ENCODE measurements at places on chromosomes 5 and 9.

- DNase-seq = no peak
These were observed 354.1 kb upstream of the RFX3 start for GRCh38 chr9:3879726-3880505.

DNA sequence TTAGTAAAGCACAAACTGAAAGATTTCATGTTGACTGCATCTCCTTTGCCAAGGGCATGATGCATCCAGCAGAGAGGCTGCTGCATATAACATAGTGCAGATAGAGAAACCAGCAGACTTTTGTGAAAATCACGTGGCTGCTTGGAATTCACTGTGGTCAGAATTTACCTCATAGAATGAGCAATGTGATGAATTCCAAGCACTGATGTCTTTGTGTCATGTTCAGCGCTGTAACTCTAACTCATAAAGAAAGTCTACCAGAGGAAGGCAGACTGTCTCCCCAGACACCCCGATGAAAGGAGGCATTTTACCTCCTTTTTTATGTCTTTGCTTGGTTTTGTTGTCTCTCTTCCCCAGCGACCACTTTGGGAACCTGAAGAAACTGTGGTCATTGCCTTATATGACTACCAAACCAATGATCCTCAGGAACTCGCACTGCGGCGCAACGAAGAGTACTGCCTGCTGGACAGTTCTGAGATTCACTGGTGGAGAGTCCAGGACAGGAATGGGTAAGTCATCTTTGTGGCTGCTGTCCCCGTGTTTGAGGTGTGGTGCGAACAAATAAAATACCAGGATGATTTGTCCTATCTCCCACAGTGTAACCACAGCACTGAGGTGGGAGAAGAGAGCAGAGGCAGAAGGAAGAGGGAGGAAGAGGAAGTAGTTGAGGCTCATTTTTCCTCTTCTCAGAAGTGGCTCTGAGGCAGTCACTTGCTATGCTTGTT lies 42.0 kb downstream of the ITK start:
- DNase-seq = peak; percentile 55

DNA sequence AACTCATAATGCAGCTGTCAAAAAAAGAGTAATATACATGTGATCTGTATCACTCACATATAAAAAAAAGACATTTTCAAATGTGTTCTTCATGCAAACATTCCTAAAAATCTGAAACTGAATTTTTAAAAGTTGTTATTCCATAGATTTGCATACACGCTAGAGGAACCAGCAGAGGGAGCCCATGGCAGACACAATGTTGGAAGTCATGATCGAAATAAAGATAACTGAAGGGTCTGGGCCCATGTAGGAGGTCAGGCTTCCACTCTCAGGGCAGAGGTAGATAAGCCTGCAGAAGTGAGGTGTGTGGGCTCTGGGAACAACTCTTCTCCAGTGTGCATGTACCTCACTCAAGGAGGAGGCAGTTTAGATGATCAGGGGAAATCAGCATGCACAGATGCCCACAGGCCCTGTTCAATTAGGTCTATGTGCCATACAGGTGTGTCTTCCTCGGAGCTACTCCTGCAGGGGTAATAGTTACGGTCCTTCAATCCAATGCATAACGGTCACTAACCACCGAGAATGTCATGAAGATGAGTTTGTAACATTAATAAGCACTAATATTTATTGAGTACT lies 208.6 kb downstream of the EPB41L4A start:
- no peak for DNase-seq

DNA sequence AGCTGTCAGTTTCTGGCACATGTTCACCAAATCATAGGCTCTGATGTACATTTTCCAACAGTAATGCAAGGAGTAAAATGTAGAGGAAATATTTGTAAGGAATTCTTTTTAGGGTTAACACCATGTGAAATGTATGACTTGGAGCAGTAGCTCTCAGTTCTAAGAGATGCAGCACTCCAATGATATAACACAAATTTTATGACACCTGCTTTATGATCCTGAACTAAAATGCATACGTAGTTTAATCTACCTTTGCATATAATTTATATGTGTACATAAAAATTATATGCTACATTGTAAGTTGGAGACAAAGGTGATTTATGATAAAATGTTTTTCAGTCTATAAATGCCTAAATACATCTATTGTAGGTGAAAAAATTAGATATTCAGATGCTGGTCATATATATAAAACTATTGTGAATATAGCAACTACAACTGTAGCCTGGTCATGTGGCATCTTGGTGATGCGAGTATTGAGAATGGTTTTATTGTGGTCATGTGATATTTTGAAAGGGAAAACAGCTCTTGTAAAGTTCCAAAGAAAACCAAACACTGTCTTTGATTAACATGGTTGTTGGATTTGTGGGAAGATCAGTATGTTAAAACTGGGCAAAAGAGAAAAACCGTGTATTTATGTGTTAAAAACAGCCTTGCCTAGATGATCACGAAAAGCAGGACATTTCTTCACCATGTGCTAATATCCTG lies 171.0 kb downstream of the TRIO start:
- DNase-seq = no peak

DNA sequence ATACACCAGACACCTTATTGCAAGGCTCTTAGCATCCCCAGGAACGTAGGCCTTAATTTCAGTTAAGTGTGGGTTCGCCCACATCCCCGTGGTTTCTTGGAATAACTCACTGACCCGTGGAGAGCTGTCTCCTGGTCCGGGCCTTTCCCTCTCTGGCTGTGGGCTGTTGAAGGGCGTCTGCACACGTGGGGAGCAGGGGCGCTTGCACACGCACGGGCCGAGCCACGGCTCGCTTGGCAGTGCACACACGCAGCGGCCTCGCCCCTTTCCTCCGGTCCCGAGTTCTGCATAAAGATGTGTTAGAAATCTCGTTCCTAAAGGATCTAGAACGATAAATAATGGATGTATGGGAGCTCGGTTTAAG lies 141.9 kb downstream of the PBX3 start:
- no peak for DNase-seq

DNA sequence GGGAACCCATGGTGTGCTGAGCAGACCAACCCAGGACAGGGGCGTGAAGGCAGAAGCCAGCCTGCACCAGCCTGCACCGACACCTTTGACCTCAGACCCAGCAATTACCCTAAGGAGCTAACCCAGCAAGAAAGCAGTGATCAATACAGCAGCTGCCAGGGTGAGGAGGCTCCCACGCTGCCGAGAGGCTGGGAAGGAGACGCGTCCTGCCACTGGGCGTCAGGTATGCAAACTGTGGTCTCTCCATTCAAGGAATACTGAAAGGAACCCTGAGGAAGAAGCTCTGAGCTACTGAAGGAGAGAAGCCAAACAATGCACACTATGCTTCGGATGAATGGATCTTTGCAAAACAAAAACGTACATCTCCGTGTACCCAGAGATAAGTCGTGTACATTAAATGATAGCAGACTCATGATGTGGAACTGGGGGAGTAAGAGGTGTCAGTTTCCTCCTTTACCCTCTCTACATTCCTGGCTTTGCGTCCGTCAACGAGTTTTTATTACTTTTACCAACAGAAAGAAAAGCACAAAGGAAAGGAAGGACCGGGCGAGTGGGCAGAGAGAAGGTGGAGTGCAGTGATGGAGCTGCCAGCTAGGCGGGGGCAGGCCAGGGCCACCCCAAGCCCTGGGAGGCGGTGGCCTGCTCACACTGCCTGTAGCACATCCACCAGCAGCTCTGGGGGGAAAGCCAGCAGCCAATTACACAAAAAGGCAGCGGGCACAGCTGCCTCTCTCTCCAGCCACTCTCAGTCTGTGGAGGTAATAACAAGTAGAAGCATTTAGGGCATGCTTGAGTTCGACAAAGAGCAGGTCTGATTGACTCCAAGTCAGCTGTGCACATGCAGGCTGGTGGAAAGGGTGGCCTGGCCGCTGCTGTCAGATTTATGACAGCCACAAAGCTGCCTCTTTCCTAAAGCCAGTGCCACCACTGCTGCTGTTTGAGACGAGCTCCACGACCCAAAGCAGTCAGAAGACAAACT lies 29.3 kb downstream of the RASGEF1C start:
- DNase-seq = no peak

DNA sequence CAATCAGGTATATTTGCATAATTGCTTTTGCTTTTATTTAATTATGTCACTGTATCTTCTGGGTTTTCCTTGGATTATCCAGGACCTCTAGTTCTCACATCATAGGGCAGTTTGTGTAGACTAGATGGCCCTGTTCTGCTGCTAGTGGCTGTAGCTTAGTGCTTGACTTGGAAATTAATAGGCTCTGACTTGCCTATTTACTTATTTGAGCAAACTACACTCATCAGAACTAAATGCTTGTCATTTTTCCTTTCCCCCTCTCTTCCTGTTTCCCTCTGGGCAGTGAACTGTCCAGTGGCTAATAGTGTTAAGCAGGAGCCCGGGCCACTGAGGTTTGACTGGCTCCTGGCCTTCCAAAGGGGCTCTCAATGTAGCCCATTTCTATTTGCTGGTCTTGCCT lies 135.7 kb downstream of the MAN2A1 start:
- no peak for DNase-seq

Measured in stimulated activated CD4-positive, alpha-beta T cell treated with anti-CD3 and anti-CD28 coated beads, Interleukin-12 subunit alpha, Interleukin-12 subunit beta, amount 100 ng/mL, for 4 hours (primary cell).